ENCODE measurements at places on chromosomes 4 and X. TPM values are rescaled to one million over a fixed set of nuclear protein-coding genes. Genes with fewer than 3 reads are reported as not detected.

- no peak for DNase-seq
These were observed 299.9 kb downstream of the UNC5C start for GRCh38 chr4:95248720-95249425.

GRCh38 chr4:112979881-112980421 lies 69.5 kb upstream of the ANK2 start:
- DNase-seq = no peak

DNA sequence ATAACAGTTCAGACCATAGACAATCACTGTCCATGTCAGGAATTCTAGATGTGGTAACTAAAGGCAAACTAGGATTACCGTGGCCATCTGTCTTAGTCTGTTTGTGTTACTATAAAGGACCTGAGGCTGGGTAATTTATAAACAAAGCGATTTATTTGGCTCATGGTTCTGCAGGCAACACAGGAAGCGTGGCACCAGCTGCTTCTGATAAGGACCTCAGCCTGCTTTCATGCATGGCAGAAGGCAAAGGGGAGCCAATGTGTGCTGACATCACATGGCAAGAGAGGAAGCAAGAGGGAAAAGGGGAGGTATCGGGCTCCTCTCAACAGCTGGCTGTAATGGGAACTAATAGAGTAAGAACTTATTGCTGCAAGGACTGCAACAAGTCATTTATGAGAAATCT lies 376.7 kb downstream of the GPM6A start:
- no peak for DNase-seq

- peak; percentile 56 for DNase-seq
These were observed 88.2 kb downstream of the ATP8A1 start for GRCh38 chr4:42568610-42569207.

DNA sequence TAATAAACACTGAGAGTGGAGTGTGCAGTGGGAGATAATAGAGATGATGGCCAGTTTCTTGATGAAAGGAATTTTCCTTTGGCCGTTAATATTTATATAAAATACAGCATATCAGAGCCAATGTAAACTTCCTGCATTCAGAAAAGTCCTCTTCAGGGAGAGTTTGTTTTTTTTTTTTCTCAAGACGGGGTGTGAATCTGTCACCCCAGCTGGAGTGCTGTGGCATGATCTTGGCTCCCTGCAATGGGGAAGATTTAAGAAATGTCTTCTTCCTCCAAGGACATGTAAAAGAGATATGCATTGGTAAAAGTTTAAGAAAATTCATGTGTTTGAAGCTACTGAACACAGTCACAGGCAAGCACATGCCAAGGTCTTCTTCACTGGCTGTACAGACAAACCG lies 25.4 kb upstream of the TBC1D9 start:
- no peak for DNase-seq

- DNase-seq = no peak
These were observed 291.9 kb upstream of the PITX2 start for GRCh38 chr4:110914791-110915190.

The UGT2B15 gene
- 0.18 TPM for total RNA-seq

Data from activated T-cell treated with anti-CD3 and anti-CD28 coated beads, Interleukin-2, amount 50 U/mL, for 4 hours (primary cell).